ENCODE measurements at places on chromosomes 5 and 9.

- DNase-seq, result no peak
Observed at GRCh38 chr9:115462623-115463022, 344.7 kb upstream of the TNC start.

- DNase-seq, result no peak
Observed at GRCh38 chr5:36365896-36366295, 64.2 kb upstream of the RANBP3L start.

DNA sequence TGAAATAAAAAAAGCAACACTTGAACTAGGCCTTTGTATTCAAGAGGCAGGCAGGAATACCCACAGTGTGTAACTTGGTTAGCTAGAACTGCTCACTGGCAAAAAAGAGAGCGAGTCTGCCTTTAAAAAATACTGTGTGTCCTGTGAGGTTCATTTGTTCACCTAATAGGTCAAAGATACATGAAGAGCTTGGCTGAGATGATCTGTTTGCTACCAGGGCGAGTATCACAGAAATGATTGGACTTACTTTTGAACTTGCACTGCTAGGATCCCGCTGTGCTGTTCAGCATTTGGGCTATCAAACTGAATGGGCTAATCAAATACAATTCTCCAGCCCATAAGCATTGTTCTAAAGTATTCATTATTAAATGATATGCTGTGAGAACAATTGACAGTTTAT is 229.1 kb downstream of the NFIB start:
- DNase-seq, result no peak

GRCh38 chr9:98986866-98987651 is 43.4 kb downstream of the COL15A1 start:
- no peak for DNase-seq

- no peak for DNase-seq
Observed at GRCh38 chr9:112115970-112116753, 58.9 kb downstream of the SUSD1 start.

- no peak for DNase-seq
Observed at GRCh38 chr5:170092455-170093101, 13.1 kb upstream of the FOXI1 start.

DNA sequence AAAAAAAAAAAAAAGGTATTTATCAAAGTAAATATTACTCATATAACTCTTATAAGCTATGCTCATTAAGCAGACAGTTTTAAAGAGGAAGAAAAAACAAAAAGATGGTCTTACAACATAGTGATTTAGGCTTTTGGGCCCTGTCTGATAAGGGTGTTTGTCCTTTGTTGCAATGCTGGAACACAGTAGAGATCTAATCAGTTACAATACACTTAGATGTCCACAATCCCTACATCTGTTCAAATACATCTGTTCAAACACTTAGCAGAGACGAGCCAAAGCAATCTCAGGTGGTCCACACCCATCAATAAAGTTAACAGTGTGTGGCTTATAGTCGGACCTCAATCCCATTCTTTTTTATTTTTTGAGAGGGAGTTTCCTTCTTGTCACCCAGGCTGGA is 11.0 kb downstream of the PRXL2C start:
- DNase-seq, result no peak

- DNase-seq, result no peak
Observed at GRCh38 chr5:180302256-180302655, 10.4 kb upstream of the MAPK9 start.

DNA sequence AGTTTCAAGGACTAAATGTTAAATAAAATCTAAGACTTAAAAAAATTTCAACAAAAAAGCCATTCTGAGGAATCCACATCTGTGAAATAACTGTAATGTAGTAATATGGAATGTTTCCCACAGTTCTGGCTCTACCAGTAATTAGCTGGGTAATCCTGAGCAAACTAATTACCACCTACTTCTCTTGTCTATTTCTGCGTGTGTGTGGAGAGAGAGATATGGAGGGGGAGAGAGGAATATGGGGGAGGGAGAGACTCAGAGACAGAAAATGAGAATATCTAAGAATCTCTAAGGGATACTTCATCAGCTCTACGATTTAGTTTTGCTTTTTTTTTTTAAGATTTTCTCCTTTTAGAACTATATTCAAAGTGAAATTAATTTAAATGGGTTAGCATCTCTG is 28.0 kb downstream of the TBCA start:
- no peak for DNase-seq

- no peak for DNase-seq
Observed at GRCh38 chr9:114116126-114116747, 17.1 kb upstream of the KIF12 start.

- DNase-seq, result no peak
Observed at GRCh38 chr5:162842727-162843126, 594.7 kb upstream of the CCNG1 start.

DNA sequence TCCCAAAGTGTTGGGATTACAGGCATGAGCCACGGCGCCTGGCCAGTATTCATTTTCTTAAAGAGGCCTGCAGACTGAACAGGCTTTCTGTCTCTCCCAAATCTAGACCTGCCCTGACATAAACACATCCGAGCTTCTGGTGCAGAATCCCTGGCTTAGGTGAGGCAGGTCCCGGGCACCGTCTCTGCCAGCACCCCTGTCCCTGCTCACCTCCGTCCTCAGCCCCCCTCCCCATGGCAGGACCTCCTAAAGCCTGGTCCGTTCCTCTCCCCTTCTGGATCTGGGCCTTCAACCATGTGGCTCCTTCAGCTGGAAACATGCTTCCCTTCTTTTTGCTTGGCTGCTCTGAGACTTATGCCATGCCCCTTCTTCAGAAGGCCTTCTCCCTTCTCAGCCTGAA is 22.7 kb upstream of the RXRA start:
- no peak for DNase-seq

DNA sequence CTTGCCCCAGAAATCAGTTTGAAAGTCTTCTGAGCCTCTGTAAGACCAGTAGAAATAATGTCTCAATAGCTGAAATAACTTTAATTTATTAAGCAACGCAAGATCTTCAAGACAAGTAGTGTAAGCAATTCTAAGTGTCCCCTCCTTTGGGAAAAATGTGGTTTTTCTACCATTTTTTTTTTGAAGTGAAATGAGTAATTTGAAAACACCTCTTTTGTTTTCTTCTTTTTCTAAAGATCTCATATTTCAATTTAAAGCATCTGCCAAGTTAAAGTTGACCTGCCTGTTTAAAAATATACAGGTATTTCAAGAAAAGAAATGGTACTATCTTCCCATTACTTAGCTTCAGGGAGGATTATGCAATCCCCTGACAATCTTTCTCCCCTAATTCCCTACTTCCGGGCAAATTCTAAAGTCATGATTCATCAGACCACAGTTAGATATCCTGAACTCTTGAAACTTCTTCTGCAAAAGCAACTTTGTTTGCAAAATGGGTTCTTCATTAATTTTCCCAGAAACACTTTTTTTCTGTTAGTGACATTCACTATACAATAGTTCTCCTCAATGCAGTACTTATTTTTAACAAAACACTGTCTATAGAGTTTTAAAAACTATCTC is 7.8 kb upstream of the ANXA1 start:
- no peak for DNase-seq

DNA sequence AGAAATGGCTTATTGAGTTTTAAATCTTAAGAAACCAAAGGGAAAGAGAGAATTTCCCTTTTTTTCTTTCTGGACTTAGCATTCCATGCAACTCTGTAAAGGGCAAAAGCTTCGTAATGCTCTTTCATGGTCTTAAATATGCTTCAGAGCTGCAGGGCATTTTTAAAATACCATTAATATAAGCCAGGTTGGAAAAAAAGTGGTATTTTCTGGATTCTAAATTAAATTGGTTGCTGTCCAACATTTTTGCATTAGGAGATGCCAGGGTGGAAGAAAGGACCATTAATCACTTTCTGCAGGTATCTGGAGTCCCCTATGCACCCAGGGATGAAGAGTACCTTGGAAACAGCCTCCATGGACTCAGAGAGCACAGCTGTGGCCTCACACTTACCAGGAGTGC is 215.1 kb upstream of the DAPK1 start:
- DNase-seq, result no peak

Data from activated naive CD4-positive, alpha-beta T cell treated with anti-CD3 and anti-CD28 coated beads for 36 hours (primary cell).